Activated T-cell treated with anti-CD3 and anti-CD28 coated beads, Interleukin-2, amount 50 U/mL, for 72 hours (primary cell): ENCODE measurements at places on chromosomes 2 and 18. TPM values are rescaled to one million over a fixed set of nuclear protein-coding genes. Genes with fewer than 3 reads are reported as not detected.

- no peak overlapping the region for H3K4me3 ChIP-seq
- no peak overlapping the region for H3K27ac ChIP-seq
- H3K27me3 ChIP-seq, result no peaks in the 10 kb centered on the region
- DNase-seq, result no peak
- H3K4me1 ChIP-seq, result no peaks in the 10 kb centered on the region
Measured at GRCh38 chr18:11112286-11112685, 37.1 kb downstream of the PIEZO2 start.

DNA sequence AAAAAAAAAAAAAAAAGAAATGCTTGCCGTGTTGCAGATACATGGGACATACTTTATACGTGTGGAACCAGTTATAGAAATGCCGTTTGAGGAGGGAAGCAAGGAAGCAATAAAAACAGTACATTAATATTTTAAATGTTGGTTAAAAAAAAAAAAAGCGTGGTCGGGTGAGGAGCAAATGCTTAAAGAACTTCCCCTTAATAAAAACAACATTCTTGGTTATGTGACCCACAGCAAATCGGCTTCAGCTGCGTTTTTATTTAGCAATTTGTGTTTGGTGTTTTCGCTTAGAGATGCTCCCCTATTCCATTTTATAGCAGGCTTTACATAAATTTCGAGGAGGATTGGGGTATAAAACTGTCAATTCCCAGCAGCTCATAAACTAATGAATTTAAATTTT is 223.6 kb downstream of the LRRTM1 start:
- H3K27ac ChIP-seq, result no peak overlapping the region
- H3K36me3 ChIP-seq, result no peaks in the 10 kb centered on the region
- no peaks in the 10 kb centered on the region for H3K27me3 ChIP-seq
- no peak overlapping the region for H3K4me3 ChIP-seq

GRCh38 chr2:33673937-33674336 is 74.8 kb upstream of the FAM98A start:
- H3K27me3 ChIP-seq, result peaks cover 6% of the 10 kb centered on the region
- no peaks in the 10 kb centered on the region for H3K36me3 ChIP-seq
- H3K4me3 ChIP-seq, result no peak overlapping the region
- DNase-seq, result no peak

GRCh38 chr2:172449911-172450550 is 22.6 kb downstream of the ITGA6 start:
- no peaks in the 10 kb centered on the region for H3K27me3 ChIP-seq
- H3K4me1 ChIP-seq, result peaks cover 76% of the 10 kb centered on the region
- no peaks in the 10 kb centered on the region for H3K36me3 ChIP-seq

- H3K27ac ChIP-seq, result no peak overlapping the region
- H3K36me3 ChIP-seq, result no peaks in the 10 kb centered on the region
- H3K4me3 ChIP-seq, result no peak overlapping the region
- DNase-seq, result no peak
- H3K27me3 ChIP-seq, result peaks cover 26% of the 10 kb centered on the region
Measured at GRCh38 chr2:226048611-226049010, 649.1 kb downstream of the NYAP2 start.

- no peak overlapping the region for H3K4me3 ChIP-seq
- no peak overlapping the region for H3K27ac ChIP-seq
- no peak for DNase-seq
Measured at GRCh38 chr2:23378496-23378895, 6.5 kb upstream of the KLHL29 start.

DNA sequence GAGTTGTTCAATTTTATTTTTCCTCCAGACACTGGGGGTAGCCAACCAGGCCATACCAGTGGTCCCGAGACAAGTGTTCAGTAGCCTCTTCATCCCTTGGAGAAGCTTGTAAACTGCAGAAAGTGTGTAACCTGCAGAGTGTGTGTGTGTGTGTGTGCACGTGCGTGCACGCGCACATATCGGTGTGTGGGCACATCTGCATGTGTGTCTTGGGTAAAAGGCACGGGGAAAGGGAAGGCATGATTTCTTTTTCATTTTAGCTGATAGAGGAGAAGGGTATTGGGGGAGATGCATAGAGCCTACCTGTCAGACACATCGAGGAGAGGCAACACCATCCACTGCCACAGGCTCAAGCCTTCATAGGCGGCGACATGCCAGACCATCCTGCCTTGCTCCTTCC is 181.4 kb downstream of the CLIP4 start:
- no peaks in the 10 kb centered on the region for H3K36me3 ChIP-seq
- no peaks in the 10 kb centered on the region for H3K4me1 ChIP-seq
- peaks cover 43% of the 10 kb centered on the region for H3K27me3 ChIP-seq
- no peak overlapping the region for H3K27ac ChIP-seq
- no peak for DNase-seq

GRCh38 chr2:105317937-105318336 is 11.6 kb downstream of the TGFBRAP1 start:
- peaks cover 25% of the 10 kb centered on the region for H3K4me1 ChIP-seq
- no peak for DNase-seq
- no peaks in the 10 kb centered on the region for H3K27me3 ChIP-seq
- H3K27ac ChIP-seq, result no peak overlapping the region
- H3K36me3 ChIP-seq, result no peaks in the 10 kb centered on the region

GRCh38 chr18:33183136-33183535 is 257.4 kb downstream of the CCDC178 start:
- H3K36me3 ChIP-seq, result no peaks in the 10 kb centered on the region
- H3K4me3 ChIP-seq, result no peak overlapping the region
- no peak for DNase-seq
- no peaks in the 10 kb centered on the region for H3K4me1 ChIP-seq

- H3K27ac ChIP-seq, result no peak overlapping the region
- no peak overlapping the region for H3K4me3 ChIP-seq
- H3K27me3 ChIP-seq, result no peaks in the 10 kb centered on the region
- no peak for DNase-seq
- no peaks in the 10 kb centered on the region for H3K36me3 ChIP-seq
Measured at GRCh38 chr2:213923543-213923942, 487.3 kb upstream of the VWC2L start.

DNA sequence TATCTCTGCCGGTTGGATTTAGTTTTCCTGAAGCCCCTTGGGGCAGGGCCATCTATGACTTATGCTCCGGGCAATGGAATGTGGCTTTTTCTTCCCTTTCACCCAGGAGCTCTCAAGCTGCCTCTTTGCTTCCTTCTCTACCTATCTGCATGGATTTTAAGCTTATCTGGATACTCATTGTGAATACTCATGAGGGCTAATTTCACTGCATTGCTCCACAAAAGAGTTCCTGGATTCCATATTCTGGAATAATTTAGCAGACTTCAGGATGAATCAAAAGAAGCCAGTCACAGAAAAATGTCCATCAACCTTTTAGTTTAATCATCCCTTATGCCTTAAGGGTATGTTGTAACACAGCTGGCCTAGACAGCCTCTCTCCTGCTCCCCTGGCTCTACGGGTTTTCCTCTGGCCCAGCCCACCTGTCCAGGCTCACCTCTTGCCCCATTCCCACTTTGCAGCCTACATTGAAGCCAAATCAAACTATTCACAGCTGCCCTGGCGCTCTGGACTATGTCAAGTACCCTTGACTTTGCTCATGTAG is 122.8 kb upstream of the RMDN2 start:
- H3K4me1 ChIP-seq, result peaks cover 2% of the 10 kb centered on the region
- H3K27ac ChIP-seq, result no peak overlapping the region
- H3K4me3 ChIP-seq, result no peak overlapping the region
- H3K27me3 ChIP-seq, result no peaks in the 10 kb centered on the region
- no peak for DNase-seq

GRCh38 chr2:64440843-64441242 is 13.1 kb upstream of the LGALSL start:
- H3K27me3 ChIP-seq, result peaks cover 49% of the 10 kb centered on the region
- peaks cover 8% of the 10 kb centered on the region for H3K4me1 ChIP-seq
- H3K36me3 ChIP-seq, result no peaks in the 10 kb centered on the region
- no peak overlapping the region for H3K27ac ChIP-seq
- DNase-seq, result no peak

GRCh38 chr2:191664823-191665677 is 12.9 kb upstream of the NABP1 start:
- H3K36me3 ChIP-seq, result peaks cover 4% of the 10 kb centered on the region
- H3K4me1 ChIP-seq, result peaks cover 29% of the 10 kb centered on the region
- no peaks in the 10 kb centered on the region for H3K27me3 ChIP-seq
- DNase-seq, result no peak
- H3K4me3 ChIP-seq, result no peak overlapping the region

GRCh38 chr18:36031903-36032302 is 35.5 kb downstream of the RPRD1A start:
- DNase-seq, result no peak
- peaks cover 22% of the 10 kb centered on the region for H3K4me1 ChIP-seq
- H3K27ac ChIP-seq, result no peak overlapping the region
- no peak overlapping the region for H3K4me3 ChIP-seq
- H3K36me3 ChIP-seq, result peaks cover 5% of the 10 kb centered on the region

DNA sequence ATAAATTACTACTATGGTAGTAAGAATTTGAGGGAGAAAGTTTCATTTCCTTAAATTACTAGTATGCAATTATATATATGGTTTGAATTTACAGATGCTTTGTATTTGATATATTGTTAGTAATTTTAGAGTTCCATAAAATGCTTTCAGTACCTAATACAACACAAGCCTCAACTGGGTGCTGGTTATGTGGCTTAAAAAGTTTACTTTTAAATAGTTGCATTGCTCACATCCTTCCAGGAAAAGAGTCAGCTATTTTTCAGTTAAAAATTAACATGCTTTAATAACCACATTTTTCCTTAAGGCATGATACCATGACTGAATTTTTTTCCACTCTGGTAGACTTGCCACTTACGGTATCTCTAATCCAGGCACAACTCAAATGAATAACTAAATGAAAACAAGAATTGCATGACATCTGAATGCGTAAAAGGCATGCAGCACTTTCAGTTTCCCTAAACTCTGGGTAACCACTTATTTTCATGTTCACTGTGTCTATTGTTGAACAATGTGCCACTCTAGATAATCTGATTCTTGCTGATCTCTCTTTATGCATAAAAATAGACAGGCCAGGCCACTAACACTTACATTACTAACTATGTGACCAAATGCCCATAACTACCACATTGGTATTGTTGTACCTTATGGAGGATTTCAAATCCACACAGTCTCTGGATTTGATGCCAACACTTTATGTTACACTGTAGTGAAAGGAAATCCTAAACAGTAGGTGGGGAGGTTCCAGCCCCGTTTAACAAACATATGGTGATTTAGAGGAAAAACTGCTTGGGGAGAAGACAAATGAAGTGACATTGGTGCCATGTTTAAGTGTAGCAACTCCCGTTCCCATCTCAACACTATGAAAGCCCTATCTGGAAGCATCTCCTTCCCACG is 35.5 kb upstream of the SLC35F5 start:
- H3K36me3 ChIP-seq, result peaks cover 2% of the 10 kb centered on the region
- peaks cover 4% of the 10 kb centered on the region for H3K27me3 ChIP-seq
- DNase-seq, result peak; percentile 34

GCG gene
- not detected for total RNA-seq

RAD51AP2 gene
- total RNA-seq, result not detected

GTF2A1L gene
- not detected for total RNA-seq

PHOSPHO2 gene
- 3.4 TPM for total RNA-seq

IL1RN gene
- 18.5 TPM for total RNA-seq
